ENCODE measurements at places on chromosomes 7 and 10. TPM values are rescaled to one million over a fixed set of nuclear protein-coding genes. Genes with fewer than 3 reads are reported as not detected.

The TMEM176A gene
- total RNA-seq: not detected

The ERVW-1 gene
- not detected for total RNA-seq

The CAV1 gene
- total RNA-seq: 107 TPM

The MMRN2 gene
- total RNA-seq: 1.3 TPM

The ADRB1 gene
- total RNA-seq: not detected

The SUN3 gene
- not detected for total RNA-seq

The PRSS2 gene
- 2.9 TPM for total RNA-seq

The UCN3 gene
- not detected for total RNA-seq

The PTN gene
- total RNA-seq: 34.1 TPM

The ZMIZ2 gene
- 13.5 TPM for total RNA-seq

The PRLHR gene
- total RNA-seq: not detected

The ACTL6B gene
- total RNA-seq: not detected

The GIMAP5 gene
- total RNA-seq: 0.13 TPM

The SFRP5 gene
- total RNA-seq: not detected

The MSMB gene
- not detected for total RNA-seq
